GM12891 (cell line): ENCODE measurements at places on chromosomes 16 and 17.

DNA sequence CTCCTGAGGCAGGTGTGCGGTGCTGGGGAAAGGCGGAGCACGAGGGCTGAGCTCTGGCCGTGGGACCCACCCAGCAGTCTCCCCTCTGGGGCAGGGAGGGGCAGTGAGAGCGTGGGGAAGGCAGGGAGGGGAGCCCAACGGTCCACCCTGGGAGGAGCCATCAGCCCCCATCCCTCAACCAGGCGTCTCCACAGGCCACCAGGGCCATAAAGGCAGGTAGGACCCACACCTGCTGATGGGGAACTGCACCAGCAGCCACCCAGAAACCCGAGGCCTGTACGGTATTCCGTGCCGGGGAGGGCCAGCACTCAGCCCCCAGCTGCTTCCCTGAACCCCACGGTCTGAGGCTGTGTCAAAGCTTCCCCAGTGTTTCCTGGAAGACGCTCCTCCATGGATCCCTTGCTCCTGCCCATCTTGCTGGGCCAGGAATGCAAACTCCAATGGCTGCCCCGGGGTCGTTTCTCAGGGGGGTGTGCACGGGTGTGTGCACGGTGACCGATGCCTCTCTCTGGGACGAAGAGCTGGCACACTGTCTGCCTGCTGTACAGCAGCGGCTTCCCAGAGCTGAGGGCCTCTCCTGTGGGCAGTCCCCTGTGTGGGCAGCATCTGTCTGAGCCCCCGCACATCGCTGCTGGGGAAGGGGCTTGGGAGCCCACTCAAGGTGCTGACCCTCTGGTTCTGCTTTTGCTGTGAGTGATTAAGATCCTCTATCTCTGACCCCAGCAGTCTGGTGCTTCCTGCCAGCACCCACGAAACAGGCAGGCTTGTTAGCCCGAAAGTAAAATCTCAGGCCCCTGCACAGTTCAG lies 17.2 kb upstream of the METRNL start:
- DNase-seq: no peak

DNA sequence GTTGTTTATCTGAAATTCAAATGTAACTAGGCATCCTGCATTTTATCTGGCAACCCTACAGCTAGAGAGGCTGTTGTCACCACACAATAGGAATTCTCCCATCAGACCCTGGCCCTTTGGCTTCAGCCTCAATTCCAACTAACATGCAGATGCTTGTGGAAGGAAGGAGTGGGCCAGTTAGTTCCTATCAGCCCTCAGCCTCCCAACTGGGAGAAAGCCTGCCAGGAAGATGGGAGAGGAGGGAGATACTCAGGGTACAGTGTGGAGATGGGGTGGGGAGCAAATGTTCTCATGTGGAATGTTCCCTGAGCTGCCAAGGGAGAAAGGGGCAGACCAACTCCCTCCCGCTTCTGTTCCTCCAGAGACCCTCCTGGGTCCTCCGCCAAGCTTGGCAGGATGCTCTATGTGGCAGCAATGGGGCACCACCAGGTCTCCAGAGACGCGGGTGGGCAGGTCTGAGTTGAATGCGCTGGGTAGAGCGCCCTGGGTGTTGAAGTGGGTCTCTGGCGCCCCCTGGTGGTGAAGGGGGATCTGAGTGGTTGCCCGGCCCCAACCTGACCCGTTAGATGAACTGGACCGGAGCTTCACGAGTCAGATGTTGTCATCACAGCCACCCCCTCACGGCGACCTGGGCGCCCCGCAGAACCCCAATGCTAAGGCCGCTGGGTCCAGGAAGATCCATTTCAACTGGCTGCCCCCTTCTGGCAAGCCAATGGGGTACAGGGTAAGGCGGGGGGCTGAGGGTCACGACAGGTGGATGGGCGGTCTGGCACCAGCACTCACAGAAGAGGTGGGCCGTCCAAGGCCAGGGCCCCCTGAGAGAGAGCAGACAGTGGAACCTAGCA lies 15.2 kb downstream of the GALK1 start:
- DNase-seq: peak; percentile 82

DNA sequence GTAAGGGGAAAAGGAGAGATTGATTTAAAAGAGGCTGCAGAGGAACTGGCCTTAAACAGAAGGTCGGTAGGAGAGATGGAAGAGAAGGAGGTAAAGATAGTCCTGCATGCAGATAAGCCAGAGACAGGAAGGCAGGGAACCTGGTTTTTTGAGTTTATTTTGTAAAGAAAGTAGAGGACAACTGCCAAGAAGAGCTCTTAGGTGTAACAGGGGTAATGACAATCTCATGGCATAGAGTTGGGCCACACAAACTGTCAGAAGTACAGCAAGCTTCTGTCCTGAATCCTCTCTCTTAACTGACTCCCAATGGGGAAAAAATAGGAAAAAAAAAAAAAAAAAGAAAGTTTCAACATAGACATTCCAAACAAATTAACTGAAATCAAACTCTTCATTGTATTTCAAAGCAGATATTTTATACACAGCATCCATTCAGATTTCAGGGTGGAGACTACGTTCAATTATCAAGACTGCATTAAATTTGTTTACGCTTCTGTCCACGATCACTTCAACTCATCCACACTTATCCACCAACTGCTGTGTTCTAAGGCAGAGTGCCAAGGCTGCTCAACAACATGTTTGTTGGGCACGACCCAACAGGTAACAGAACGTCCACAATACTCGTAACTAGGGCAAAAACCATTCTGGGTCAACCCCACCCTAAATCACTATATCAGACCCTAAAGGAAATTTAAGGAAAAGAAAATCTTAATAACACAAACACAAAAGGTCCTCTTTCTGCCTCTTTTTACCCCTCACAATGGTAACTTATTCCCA lies 34.9 kb downstream of the USP31 start:
- no peak for DNase-seq

DNA sequence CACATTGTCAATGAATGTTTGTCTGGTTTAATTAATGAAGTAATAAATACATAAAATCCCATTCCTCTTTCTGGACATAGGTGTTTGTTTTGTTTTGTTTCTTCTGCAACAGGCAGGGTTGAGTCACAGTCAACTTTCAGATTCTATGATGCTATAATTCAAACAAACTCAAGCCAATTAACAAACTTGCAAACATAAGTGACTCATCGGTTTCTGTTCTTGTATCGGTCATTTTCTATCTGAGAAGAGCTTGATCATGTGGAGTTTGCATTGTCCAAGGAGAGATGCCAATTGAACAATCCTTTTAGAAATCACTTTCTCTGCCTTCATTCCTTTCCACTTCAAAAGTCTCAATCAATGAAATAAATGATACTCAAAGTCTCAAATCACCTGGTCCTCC lies 294.2 kb upstream of the C16orf82 start:
- DNase-seq: no peak

- DNase-seq: no peak
Observed at GRCh38 chr16:49396206-49396720, 22.7 kb downstream of the C16orf78 start.
